ENCODE measurements at places on chromosomes 5 and 9.

DNA sequence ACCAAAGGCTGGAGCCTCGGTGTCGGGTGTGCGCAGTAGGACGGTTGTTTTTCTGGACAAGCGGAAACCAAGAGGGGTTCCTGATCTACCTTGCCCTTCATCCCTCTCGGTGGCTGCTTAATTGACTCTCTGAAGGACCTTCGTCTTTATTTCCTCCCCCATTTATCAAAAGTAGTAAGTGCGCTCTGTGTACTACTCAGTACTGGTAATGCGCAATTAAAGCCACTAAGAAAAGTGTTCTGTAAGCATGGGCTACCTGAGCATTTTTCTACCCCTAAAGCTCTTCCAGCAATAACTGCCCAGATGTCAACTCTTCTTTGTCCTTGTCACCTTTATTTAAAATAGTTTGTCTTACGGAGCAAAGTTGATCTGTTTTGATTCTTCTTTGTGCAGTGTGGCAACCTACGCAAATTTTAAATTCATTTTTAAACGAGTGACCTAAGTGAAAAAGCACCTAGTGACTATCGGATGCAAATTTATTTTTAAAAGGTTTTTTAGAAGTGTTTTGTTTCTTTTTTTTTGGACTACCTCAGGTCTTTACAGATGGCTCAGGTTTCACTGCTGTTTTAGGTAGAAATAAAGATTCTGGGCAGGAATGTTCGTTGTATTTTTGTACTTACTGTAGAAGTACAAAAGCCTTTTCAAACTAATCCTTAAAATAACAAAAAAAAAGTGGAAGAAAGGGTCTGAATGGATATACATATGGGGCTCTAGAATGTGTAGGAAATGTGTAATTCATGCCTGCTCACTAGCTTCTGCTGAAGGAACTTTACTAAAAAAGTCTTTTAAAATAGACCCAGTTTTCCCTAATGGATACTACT is 2.0 kb downstream of the JMY start:
- DNase-seq: peak; percentile 70

DNA sequence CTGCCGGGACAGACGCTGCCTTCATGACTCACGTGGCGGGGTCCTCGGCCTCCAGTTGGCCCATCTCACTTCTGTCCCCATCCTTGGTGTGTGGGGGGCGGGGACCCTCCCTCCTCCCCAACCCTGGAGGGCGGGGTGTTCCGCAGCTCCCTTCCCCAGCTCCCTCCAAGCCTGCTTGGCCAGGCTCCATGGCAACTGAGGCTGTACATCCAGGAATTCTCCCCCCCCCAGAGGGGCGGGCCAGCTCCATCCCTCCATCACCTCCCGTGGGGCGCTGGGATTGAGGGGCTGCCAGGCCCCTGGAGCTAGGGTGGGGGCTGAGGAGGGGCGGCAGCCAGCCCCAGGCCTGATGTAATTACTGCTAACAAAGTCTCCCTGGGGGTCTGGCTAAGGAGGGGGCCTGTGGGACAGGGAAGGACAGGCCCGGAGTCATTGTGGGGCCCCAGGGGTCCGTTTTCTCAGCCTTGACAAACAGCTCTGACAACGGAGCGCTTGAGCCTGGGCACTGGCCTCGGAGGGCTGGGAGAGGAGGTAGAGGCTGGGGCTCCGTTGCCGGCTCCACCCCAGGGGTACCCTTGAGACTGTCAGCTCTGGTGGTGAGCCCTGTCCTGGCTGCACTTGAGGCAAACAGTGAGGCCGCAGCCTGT is 8.0 kb downstream of the DIPK1B start:
- peak; percentile 84 for DNase-seq

DNA sequence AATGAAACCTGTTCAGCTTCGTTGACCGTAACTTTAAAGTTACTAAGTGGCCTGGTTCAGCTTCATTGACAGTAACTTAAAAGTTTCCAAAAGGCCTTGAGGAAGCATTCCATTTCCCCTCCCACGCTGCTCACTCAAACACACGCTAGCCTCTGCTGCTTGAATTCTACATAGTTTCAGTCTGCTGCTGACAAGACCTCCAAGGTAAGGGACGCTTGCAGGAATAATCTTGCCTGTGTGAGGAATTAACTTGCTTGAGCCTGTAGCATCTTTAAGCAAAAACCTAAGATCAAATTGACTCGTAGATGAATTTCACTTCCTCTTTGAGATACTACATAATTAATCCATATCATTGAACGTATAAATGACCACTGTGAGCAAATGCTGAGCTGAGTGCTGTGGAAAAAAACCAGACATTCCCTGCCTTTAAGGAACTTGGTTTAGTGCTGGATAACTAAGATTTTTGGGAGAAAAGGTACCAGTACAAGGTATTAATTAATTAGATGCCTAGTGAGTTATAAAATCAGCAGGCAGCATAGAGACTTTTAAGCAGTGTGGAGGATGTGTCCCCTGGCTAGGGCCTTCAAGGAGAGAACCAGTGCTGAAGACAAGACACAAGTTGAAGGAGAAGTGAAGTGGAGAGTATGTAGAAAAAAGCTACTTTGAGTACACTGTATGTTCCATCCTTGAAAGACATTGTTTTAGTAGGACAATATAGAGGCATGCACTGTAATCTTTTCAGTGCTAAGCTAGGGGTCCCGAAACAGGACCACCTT is 39.2 kb downstream of the GRAMD2B start:
- no peak for DNase-seq

GRCh38 chr9:34382054-34382453 is 5.4 kb upstream of the MYORG start:
- no peak for DNase-seq

GRCh38 chr9:89649039-89649691 is 44.4 kb downstream of the GADD45G start:
- no peak for DNase-seq

DNA sequence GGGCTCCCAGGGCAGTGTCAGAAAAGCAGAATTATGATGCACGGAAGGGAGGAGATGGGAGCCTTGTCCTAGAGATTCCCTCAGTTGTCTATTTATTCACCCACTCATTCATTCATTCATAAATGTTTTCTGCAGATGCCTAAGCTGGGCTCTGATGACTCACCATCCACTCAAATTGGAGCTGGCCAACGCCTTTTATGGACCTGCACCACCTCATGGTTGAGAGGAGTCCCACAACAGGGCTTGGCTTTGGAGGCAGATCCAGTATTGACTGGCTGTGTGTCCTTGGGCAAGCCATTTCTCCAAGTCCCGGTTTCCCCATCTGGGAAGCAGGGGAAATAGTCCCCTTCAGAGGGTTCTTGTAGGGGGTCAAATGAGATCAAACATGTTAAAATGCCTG is 227.8 kb downstream of the MELK start:
- no peak for DNase-seq

All from retina (tissue), 1 donor.